HFFc6 (cell line): ENCODE measurements at places on chromosomes 11 and 22. TPM values are rescaled to one million over a fixed set of nuclear protein-coding genes. Genes with fewer than 3 reads are reported as not detected.

NOL12 gene
- total RNA-seq: 17.7 to 26.3 TPM (median 26.3 TPM) in 3 replicates

CHRM1 gene
- not detected in 3 replicates for total RNA-seq

OR51T1 gene
- not detected in 3 replicates for total RNA-seq

TEX12 gene
- not detected in 3 replicates for total RNA-seq

- DNase-seq: no peak
These were observed 2.0 kb downstream of the HBG1 start for GRCh38 chr11:5247472-5248192.

API5 gene
- 88.0 to 99.1 TPM (median 88.5 TPM) in 3 replicates for total RNA-seq

SMARCB1 gene
- total RNA-seq: 81.2 to 98.5 TPM (median 95.9 TPM) in 3 replicates

PANX3 gene
- not detected in 3 replicates for total RNA-seq

GRCh38 chr22:50398831-50399648 lies 55.9 kb downstream of the PPP6R2 start:
- DNase-seq: no peak

LDLRAD3 gene
- 4.9 to 7.5 TPM (median 5.6 TPM) in 3 replicates for total RNA-seq

GRCh38 chr11:78190374-78190773 lies 1.7 kb downstream of the USP35 start:
- no peak for DNase-seq

GRCh38 chr11:125566235-125566634 lies 3.0 kb upstream of the EI24 start:
- DNase-seq: no peak

- no peak for DNase-seq
These were observed 34.4 kb downstream of the BRD1 start for GRCh38 chr22:49793296-49793695.

LRRC74B gene
- not detected in 3 replicates for total RNA-seq

TCN1 gene
- total RNA-seq: not detected in 3 replicates

OTOG gene
- total RNA-seq: not detected in 3 replicates

PKDREJ gene
- not detected in 3 replicates for total RNA-seq

CYTH4 gene
- total RNA-seq: not detected in 2 replicates

DNA sequence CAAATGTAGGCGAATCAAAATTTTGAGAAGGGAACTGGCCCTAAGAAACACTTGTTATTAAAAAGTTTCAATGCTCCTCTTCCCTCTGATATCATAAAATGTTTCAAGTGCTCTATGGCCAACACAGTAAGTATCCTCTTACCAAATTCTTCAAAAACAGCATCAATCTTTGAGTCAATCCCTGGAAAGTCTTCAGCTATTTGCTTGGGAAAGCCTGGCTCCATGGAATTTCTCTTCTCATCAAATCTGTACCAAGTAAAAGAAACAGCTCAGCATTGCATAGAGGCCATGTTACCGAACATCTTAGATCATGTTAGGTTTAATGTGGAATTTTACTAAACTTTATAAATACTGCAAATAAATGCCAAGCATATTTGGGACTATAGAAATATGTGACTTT lies 6.3 kb downstream of the MMP3 start:
- no peak for DNase-seq

GRCh38 chr11:107824668-107825369 lies 33.8 kb downstream of the SLC35F2 start:
- DNase-seq: no peak

DNA sequence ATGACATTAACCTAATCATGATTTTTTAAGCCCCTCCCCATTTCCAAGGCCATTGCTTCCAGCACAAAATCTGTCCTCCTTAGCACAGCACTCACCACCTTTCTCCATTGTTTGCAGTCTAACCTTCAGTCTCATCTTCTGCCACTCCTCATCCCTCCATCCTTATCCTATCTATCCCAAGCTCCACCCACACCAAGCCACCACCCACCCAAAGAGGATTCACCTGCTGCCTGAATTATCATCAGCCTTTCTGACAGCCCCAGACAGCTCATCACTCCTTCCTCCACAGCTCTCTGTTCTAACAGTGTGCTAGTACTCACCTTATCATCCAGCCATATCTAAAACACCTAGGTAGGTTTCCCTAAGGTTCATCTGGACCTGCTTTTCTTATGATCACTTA lies 20.7 kb upstream of the SMCO4 start:
- no peak for DNase-seq

DNA sequence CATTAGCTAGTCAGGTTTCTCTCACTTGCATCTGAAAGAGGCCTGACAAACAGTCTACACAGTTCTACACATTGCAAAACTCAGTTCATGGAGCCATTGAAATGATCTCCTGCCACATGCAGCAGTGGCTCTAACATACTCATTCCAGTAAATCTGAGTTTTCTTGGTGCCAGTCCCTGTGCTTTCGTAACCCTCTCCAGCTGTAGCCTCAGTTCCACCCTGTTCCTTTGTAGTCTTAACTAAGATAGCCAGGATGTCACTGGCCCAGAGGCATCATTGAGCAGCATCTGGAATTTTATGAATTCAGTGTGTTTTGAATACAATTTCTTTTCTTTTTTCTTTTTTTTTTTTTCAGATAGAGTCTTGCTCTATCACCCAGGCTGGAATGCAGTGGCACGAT lies 37.4 kb upstream of the ZBED5 start:
- no peak for DNase-seq

- DNase-seq: no peak
These were observed 59.4 kb downstream of the KCNA4 start for GRCh38 chr11:29957431-29957830.

KCNJ5 gene
- not detected in 2 replicates for total RNA-seq

OR5T2 gene
- total RNA-seq: not detected in 2 replicates

- DNase-seq: no peak
These were observed 104.8 kb downstream of the C11orf58 start for GRCh38 chr11:16843294-16843693.

RAB3IL1 gene
- 4.4 to 8.8 TPM (median 5.9 TPM) in 3 replicates for total RNA-seq

IL17REL gene
- total RNA-seq: not detected in 3 replicates

GRCh38 chr22:47854251-47854650 lies 1091.8 kb downstream of the TBC1D22A start:
- DNase-seq: no peak

RTN4R gene
- 0.36 to 0.45 TPM (median 0.43 TPM) in 3 replicates for total RNA-seq

DNA sequence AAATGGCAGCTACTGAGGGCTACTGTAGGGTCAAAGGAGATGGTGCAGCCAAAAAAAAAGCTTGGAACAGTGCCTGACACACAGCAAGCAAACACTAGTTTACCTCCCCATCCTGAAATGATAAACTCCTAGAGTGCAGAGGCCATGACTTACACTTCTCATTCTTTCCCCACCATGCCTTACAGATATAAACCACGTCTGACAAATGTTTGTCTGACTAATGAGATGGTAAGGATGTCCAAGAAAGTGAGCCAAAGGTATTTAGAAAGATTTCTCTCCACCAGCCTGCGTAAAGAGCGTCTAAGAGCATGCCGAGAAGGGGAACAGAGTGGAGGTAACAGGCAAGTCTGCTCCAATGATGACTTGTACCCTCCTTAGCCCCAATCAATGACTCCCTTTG lies 99.0 kb downstream of the LARGE1 start:
- DNase-seq: no peak

GRCh38 chr11:129249923-129250322 lies 57.8 kb upstream of the ARHGAP32 start:
- DNase-seq: no peak
